Activated naive CD4-positive, alpha-beta T cell treated with anti-CD3 and anti-CD28 coated beads, Interleukin-2, amount 50 U/mL, for 16 hours (primary cell): ENCODE measurements at places on chromosomes 1 and 21.

- peak; percentile 19 for DNase-seq
These were observed 182.3 kb downstream of the FCRL5 start for GRCh38 chr1:157369808-157370521.

DNA sequence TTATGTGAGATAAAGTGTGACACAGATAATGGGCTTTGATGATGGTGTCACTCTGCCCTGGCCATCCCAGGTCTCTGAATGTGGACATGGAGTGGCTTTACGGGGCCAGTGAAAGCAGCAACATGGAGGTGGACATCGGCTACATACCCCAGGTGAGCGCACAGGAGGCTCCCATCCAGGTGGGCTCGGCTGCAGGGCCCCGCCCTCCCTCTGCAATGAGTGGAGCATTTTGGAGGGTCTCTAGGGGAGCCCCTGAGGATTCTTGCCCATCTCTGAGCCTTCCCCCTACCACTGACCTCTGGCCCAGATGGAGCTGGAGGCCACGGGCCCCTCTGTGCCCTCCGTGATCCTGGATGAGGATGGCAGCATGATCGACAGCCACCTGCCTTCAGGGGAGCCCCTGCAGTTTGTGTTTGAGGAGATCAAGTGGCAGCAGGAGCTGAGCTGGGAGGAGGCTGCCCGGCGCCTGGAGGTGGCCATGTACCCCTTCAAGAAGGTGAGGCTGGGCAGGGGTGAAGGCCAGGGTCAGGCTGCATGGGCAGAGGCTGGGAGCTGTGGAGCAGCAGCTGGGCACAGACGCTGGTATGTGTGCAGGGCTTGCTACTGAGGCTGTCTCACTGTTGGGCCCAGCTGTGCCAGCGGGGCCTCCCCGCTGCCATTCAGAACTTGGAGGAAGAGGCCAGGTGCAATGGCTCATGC, 8.2 kb upstream of the MTFR1L start:
- DNase-seq, result no peak

GRCh38 chr1:230781594-230781993, 34.4 kb downstream of the CAPN9 start:
- no peak for DNase-seq

- no peak for DNase-seq
These were observed 244.4 kb downstream of the FOXD2 start for GRCh38 chr1:47682198-47682597.

DNA sequence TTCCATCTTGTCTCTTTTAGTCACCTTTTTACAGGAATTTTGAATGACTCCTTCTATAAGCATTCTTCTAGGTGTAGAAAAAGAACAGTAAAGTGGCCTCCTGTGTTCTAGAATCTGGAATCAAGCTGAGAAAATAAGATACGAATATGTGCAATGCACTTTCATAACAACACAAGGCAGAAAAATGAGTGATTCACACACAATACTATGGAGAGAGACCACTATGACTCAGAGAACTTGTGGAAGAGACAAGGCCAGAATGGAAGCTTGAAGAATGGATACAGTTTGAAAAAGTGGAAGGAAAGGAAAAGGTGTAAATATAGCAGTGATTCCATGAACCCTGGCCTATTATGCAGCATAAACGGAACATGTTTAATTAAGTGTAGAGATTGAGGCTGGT, 57.1 kb upstream of the SAMSN1 start:
- no peak for DNase-seq

GRCh38 chr1:54335755-54336108, 70.5 kb downstream of the SSBP3 start:
- DNase-seq, result no peak

- no peak for DNase-seq
These were observed 5.3 kb upstream of the CXADR start for GRCh38 chr21:17507591-17507990.

DNA sequence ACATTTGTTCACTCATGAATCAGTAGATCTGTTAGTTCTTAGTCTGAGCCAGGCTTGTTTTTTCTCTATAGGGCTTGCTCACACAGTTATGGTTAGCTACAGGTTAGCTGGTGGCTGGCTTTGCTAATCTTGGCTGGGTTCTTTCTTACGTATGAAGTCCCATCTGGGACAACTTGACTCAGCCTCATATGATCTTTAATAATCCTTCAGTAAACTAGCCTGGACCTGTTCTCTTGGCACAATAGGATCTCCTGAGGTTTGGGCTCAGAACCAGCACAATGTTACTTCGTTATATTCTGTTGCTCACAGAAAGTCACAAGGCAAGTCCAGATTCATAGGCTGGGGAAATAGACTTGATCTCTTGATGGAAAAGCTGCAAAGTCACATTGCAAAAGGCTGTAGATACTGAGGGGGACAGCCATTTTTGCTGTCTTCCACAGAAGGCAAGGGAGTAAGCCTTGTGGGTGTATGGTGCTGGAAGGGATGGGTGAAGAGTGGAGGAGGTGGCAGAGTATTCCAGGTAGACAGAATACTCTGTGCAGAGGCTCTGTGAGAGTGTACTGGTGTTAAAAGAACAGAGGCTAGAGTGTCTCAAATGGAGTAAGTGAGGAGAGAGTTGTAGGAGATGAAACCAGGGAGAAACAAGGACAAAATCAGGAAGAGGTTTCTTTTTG, 24.4 kb downstream of the EFCAB7 start:
- DNase-seq, result no peak

- no peak for DNase-seq
These were observed 51.1 kb downstream of the KCNH1 start for GRCh38 chr1:211082824-211083223.

GRCh38 chr1:923991-924655, 400 bp downstream of the SAMD11 start:
- no peak for DNase-seq

DNA sequence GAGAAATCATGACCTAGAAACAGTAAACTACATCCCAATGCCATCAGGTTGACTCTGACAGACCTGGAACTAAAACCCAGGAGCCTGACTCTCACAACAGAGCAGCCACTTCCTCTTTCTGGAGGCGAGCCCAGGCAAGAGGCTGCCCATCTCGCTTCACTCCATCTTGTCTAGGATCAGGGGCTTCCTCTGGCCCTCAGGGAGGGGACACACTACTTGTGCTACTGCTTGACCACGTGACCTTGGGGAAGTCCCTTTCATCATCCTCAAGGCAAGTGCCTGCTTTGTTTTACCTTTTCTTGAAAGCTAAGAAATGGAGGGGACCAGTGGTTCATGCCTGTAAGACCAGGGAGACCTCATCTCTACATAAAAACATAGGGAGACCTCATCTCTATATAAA, 2.6 kb upstream of the TENT5B start:
- DNase-seq, result no peak

DNA sequence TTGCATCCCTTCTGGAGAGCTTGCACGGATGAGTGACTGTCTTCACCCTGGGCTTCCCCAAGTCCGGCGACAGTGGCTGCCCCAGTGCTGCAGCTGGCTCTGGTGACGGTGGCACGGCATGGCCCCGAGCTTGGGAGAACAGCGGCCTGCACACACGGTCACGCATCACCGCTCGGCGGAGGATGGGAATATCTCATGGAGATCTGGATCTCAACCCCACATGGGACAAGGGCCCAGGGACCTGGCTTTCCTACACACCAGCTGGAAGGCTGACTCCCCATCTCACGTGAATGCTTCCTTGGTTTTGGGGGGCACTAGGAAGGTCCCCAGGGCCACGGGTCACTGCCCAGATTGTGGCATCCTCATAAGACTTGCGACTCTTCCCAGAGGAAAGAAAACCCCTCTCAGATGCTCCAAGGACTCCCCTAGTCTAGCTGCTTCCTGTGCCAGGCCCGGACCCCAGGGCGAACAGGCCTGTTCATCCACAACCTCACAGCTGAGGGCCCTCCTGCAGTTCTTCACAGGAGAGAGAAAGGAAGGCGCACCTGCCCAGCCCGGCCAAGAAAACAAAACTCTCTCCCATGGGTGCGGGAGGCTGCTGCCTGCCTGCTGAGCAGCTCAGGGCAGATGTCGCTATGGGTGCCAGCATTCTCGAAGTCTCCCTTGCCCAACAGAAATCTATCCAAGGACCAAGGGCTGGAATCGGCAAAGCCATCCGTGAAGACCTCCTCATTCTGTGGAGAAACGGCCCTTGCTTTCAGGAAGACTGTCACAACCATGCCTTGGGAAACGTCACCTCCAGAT, 9.9 kb downstream of the CFAP410 start:
- DNase-seq, result no peak

DNA sequence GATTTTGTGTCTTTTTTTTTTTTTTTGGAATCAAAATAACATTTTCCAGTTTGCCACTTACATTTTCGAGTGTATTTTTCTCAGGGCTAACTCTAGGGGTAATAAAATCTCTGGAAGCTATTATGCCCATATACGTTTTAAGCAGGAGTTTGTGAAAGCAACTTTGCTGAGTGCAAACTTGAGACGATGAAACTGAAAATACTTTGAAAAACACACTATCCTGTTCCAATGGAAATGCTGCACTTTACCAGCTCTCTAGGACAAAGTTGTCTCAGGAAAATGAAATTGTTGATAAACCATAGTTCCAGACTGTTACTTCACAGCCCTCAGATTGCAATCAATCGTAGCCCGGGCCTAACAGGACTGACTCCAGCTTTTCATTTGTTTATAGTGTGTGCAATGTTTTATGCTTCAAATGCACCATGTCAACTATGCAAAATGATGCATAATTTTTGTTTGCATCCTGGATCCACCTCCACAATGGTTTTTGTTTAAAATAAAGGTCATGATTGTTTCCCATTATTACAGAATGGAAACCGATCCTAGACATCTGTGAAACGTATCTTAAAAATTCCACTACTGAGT, 220.6 kb upstream of the PKN2 start:
- DNase-seq, result no peak

DNA sequence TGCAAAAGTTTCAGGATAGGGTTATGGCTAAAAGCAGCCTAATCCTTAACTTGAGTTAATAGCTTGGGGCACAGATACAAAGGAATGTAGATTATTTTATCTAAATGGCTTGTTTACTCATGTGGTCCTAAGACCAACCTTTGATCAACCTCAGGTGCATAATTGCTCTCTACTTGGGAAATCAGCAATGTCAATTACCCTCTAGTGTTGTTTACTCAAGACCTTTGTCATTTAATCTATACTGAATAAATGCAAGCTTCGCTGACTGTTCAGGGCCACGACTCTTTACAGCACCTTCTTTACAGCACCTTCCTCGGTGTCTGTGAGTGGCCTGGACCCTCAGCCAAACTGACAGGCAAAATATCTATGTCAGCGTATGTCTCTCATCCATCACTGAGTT, 217.5 kb upstream of the MAP1LC3C start:
- DNase-seq, result no peak

- no peak for DNase-seq
These were observed 1298.8 kb downstream of the PLA2G4A start for GRCh38 chr1:188127507-188127906.

DNA sequence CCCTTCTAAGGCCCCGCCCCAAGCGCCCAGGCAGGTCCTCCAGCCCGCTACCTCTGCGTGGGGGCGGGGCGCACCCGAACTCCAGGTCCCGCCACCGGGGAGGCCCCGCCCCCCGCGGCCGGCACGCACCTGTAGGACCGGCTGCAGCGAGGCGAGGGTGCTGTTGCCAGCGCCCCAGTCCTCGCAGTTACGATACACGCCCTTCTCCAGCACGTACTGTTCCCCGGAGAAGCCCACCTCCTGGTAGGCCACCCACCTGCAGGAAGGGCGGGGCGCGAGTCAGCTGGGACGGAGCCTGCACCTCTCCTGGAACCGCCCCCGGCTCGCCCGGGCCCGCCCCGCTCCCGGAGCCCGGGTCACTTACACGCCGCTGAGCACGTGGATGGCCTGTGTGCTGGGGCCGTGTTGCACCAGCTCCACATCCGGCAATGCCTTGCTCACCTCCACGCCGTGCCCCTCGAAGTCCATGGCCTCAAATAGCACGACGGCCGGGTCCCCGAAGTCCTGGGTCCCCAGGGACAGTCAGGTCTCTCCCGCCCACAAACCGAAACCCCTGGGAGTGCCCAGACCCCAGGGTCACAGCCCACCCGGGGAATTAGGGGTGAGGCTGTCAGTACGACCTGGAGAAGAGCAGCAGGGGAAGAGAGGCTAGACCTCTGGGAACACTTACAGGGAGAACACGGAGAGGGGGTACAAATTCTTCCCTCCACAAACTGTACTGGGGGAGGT, 17.3 kb downstream of the CRYBG2 start:
- peak; percentile 84 for DNase-seq

- no peak for DNase-seq
These were observed 115.7 kb downstream of the LIPI start for GRCh38 chr21:14095056-14095455.

GRCh38 chr1:151058692-151059091, 730 bp downstream of the CDC42SE1 start:
- DNase-seq, result no peak

DNA sequence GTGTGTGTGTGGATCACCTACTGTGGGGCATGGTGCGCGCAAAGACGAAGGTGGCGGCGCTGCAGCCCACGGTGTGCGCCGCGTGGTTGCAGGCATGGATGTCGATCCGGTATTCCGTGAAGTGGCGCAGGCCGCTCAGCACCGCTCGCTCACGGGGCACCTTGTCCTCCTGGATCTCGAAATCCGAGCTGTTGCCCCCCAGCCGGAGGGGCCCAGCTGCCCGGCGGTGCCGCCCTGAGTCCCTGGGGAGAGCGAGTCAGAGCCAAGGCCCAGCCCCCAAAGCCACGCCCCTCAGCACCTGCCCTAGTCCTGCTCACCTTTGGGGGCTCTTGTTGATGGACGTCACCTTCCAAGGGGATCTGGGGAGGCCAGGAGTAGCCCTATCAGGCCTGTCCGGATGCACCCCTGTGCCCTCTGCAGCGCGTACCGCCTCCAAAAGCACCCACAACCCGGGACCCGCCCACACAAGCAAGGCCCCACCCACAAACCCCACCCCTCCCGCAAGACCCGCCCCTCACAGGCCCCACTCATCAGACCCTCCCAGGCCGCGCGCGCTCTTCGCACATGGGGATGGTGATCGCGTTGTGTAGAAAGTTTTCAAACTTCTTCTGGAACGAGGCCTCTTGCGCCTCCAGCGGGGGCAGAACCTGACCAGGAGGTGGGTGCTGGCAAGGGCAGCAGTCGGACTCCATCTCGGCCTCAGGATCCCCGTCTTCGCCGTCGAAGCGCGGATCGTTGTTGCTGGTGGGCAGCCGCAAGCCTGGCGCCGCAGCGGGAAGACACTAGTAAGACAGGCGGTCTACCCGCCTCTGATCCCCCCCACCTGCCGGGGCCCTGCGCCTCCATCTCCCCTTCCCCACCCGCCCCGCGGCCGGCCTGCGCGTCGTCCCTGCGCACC, 13.6 kb downstream of the INSRR start:
- DNase-seq, result peak; percentile 35

DNA sequence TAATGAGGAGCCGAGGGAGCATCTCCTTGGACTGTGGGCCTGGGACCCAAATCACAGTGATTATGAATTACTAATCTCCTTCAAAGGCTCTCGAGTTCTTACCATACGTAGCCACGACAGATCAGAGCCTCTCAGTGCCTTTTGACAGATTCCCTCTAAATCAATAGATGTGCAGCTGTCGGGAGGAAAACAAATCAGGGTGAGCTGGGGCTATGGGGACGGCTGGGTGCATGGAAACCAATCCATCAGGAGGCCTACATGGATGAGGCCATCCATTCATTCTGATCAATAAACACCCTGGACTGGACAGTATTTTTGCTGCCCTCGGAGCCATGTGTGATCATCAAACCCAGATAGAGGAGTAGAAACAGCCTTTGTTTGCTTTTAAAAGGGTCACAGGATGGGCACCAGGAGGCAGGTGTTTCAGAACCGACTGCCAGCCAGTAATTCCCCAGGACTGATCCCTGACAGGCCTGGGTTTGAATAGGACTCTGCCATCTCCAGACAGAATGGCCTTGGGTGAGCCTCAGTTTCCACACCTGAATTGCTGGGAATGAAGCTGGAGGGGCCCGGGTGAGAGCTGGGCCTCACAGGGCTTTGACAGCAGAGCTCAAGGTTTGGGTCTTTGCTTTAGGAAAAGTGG, 532.8 kb downstream of the MATN1 start:
- no peak for DNase-seq
